ENCODE measurements at places on chromosomes 13 and 19.

GRCh38 chr13:21429211-21429610 is 29.9 kb downstream of the ZDHHC20 start:
- no peak for DNase-seq

GRCh38 chr13:33194820-33195692 is 90.5 kb downstream of the STARD13 start:
- DNase-seq, result peak; percentile 91

- no peak for DNase-seq
Measured at GRCh38 chr13:94120878-94121277, 358.6 kb downstream of the DCT start.

- DNase-seq, result no peak
Measured at GRCh38 chr19:27735314-27735713, 1477.6 kb downstream of the UQCRFS1 start.

GRCh38 chr13:97306106-97306505 is 84.0 kb downstream of the MBNL2 start:
- no peak for DNase-seq

- no peak for DNase-seq
Measured at GRCh38 chr13:32837973-32838927, 178.0 kb upstream of the KL start.

- DNase-seq, result no peak
Measured at GRCh38 chr19:52626915-52627314, 11.2 kb downstream of the ZNF83 start.

DNA sequence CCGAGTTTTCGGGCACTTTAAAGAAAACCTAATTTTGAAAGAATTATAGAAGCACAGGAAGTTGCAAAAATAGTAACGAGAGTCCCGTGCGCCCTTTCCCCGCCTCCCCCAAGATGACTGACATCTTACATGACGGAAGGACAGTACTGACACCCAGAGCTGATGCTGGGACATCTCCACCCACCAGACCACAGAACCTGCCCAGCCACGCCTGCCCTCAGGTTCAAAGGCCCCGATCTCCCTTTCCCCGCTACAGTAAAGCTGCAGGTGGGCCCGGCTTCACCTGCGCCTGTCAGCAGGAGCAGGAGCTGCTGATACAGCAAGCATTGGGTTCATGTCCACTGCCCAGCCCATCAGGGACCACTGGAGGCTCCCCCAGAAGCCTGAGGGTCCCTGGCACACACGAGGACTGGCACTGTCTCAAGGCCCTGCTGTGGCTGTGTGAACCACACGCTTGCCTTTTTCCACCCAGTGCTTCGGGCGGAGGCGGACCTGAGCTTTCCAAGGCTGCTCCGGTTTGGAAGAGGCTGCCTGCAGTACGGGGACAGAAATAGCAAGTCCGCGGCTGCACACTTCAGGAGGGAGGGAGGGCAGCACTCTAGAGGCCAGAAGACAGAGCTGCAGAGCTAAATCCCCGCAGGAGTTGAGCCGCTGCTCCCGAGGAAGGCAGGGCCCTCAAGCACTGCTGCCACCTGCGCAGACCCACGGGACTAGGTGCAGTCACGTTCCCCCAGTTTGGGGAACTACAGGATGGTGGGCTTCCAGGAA is 8.7 kb downstream of the MAP2K2 start:
- no peak for DNase-seq

GRCh38 chr13:94952787-94953186 is 240.4 kb upstream of the SOX21 start:
- no peak for DNase-seq

GRCh38 chr13:70544706-70545105 is 436.5 kb upstream of the KLHL1 start:
- DNase-seq, result no peak

- no peak for DNase-seq
Measured at GRCh38 chr19:18662972-18663732, 20.3 kb upstream of the CRTC1 start.

- no peak for DNase-seq
Measured at GRCh38 chr13:27370305-27370872, 54.0 kb upstream of the GTF3A start.

DNA sequence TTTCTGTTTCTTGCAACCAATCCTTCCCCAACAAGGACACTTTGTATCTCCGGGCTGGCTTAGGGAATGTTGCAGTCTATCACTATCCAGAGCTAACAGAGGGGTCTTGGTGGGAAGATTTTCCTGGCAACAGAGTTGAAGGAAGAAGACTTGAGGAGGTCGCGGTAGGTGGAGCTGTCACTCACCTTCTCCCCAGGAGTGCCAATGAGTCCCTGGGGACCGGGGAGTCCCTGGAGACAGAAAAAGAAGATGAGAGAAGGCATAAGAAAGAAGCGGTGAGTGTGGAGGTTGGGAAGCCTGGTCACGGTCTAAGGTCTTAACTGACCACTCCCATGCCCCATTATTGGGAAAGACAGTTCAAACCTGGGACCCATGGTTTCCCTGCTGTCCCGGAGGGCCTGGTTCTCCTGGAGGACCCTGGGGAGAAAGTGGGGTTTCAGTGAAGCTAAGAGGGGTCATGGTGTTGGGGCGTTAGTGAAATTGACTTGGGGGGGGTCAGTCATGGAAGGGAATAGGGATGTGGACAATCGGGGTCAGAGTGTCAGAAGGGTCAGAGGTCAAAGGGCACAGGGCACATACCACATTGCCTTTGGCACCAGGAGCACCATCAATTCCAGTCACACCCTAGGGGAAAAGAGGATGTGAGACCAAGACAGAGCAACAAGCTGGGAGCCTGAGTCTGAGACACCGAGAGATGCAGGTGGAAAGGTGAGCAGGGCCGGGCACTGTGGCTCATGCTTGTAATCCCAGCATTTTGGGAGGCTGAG is 18.7 kb downstream of the COL5A3 start:
- no peak for DNase-seq

DNA sequence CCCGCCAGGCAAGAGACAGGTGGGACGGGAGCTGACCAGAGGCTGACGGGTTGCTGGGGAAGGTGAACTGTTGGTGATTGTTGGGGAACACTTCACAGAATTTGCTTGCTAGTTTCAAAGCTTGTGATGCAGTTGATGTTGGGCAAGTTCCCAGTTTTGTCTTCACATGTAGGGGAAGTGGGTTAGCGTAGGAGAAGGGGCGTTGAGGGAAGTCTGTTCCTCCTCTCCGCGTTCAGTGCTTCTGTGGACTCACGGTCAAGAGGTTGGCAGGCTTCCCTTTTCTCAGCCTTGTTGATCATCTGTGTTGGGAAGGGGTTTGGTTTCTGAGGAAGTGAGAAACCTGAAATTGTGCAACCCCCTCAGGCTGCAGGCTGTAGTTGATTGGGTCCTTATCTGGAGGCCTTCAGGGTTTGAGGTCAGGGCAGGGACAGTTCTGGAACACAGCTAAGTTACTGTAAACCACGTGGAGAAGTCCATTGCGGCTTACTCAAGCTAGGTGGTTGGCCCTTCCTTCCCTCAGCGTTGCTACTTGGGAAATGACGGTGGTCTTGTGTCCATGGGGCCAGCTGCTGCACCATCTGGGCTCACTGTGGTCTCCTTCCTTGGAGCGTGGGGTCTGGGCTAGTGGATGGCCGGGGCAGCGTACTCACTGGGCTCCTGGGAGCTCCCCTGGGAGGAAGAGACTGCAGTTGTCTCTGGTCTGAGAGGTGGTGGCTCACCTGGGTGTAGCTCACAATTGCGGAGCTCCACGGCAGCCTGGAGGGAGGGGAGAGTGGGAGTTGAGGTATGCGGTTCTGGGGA is 7.5 kb downstream of the RPS9 start:
- peak; percentile 37 for DNase-seq

DNA sequence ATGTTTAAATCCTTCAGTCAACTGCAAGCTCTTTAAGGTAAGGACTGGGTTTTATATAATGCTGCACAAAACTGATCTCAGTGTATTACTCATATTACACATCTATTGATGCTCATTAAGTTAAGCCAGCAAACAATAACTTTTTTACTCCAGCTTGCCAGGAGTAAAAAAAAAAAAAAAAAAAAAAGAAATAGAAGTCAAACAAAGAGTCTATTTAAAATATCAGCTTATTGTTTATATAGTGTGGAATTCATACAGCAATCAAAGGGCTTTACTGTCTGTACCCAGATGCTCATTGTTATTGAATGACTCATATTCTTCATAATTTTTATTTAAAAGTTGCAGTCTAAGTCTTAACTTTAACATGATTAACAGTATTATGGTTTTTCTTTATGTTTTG is 21.8 kb upstream of the KBTBD7 start:
- peak; percentile 76 for DNase-seq

- DNase-seq, result no peak
Measured at GRCh38 chr13:90995614-90996013, 351.9 kb upstream of the MIR17HG start.

- DNase-seq, result no peak
Measured at GRCh38 chr13:83440465-83440864, 441.8 kb downstream of the SLITRK1 start.

Measured in HCEC 1CT (cell line).